RCC 7860 (cell line): ENCODE measurements at places on chromosomes 4 and X.

- no peak for DNase-seq
Measured at GRCh38 chr4:17082186-17082585, 183.7 kb upstream of the LDB2 start.

- DNase-seq = no peak
Measured at GRCh38 chrX:3717742-3718420, 4.4 kb upstream of the PRKX start.

DNA sequence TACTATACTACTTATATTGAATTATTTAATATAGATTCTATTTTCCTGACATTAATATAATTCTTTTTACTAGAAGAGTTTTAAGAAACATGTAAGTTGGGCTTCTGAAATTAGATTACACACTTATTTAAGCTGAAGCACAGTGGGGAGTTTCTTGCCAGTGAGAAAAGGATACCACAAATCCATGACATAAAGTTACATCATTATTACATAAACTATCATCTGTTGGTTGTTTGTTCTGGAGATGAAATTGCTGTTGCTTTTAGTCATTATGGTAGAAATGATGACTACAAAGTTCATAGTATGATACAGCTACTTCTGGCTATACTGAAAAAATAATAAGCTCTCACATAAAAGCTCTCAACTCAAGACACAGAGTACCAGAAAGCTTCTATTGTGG, 880.4 kb downstream of the PCDH18 start:
- no peak for DNase-seq

DNA sequence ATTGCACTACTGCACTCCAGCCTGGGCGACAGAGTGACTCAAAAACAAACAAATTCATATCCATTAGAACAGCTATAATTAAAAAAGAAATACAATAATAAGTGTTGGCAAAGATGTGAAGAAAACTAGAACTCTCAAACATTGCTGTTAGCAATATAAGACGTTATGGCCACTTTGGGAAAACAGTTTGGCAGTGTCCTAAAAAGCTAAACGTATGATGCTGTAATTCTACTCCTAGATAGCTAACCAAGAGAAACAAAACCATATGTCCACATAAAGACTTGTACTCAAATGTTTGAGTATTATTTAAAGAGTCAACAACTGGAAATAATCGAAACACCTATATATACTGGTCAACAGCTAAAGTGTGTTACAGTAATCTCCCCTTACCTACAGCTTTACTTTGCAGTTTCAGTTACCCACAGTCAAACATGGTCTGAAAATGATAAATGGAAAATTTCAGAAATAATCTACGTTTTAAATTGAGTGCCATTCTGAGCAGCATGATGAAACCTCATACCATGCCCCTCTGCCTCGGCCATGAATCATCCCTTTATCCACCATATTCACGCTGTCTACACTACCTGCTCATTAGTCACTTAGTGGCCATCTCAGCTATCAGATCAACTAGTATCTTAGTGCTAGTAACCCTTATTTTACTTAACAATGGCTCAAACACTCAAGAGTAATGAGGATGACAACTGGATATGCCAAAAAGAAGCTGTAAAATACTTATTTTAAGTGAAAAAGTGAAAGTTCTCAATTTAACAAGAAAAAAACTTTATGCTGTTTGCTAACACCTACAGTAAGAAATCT, 4.9 kb downstream of the ELF2 start:
- DNase-seq = peak; percentile 52

- peak; percentile 77 for DNase-seq
Measured at GRCh38 chrX:40402831-40403533, 177.8 kb upstream of the ATP6AP2 start.

GRCh38 chrX:13515211-13515930, 54.0 kb upstream of the EGFL6 start:
- DNase-seq = no peak

GRCh38 chr4:111506706-111507105, 638.5 kb upstream of the FAM241A start:
- DNase-seq = peak; percentile 8

- no peak for DNase-seq
Measured at GRCh38 chr4:98055800-98056501, 87.3 kb downstream of the STPG2 start.

- peak; percentile 14 for DNase-seq
Measured at GRCh38 chr4:170423137-170423536, 333.4 kb upstream of the AADAT start.
